ENCODE measurements at places on chromosomes 1 and 21.

DNA sequence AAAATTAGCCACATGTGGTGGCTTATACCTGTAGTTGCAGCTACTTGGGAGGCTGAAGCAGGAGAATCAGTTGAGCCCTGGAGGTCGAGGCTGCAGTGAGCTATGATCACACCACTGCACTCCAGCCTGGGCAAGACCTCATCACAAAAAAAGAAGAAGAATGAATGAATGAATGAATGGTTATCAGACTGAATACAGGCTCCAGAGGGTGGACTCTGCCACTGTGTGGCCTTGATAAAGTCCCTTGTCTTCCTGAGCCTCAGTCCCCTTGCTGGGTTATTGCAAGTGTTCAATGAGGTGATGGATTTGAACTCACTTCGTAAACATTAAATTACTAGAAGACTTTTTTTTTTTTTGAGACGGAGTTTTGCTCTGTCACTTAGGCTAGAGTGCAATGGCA lies 24.7 kb downstream of the SHISAL2A start:
- DNase-seq = no peak

- DNase-seq = no peak
Measured at GRCh38 chr21:14620152-14620551, 74.0 kb upstream of the SAMSN1 start.

DNA sequence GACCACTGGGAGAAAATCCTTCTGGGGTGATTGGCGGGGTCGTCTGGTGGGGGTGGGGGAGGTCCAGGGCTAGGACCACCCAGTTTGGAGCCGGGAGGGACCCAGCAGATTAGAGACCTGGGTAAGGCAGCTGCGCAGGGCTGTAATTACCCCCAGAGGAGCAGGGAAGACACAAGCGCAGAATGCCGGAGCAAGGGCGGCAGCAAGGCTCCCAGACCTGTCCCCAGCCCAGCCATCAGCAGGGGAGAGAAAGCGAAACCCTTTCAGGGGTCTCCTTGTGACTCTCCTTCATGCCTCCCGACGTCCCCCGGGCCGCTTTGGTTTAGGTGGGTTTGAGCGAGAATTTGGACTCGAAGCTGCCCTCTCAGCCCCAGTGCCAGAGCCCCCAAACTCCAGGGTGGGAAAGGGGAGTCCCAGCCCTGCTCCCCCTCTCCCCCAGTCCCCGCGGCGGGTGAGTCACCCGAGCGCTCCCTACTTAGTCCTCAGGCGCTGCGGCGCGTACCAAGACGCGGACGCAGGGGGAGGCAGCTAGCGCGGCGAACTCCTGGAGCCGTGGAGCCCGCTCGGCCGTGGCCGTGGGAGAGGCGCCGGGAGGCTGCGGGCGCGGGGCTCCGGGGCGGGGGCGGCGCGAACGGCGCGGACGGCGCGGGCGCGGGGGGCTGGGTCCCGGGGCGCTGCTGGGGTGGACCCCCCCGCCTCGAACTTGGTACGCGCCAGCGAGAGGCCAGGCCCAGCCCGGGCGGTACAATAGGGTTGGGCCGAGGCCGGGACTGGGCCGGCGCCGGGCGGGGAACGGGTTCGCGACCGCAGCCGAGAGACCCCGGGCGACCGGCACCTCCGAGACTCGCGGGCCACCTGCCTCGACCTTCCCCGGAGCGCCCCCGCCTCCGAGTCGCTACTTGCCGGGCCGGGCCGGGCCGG lies at the start of gene MAP7D1:
Gene MAP7D1 (plus strand): TSS at position 753 of the 921 bp plus-strand sequence. CDS start 258 bp downstream, outside the sequence.
- DNase-seq = peak; percentile 92

GRCh38 chr1:201457508-201457960 lies 11.5 kb downstream of the PHLDA3 start:
- no peak for DNase-seq

GRCh38 chr1:164613176-164613575 lies 54.2 kb downstream of the PBX1 start:
- no peak for DNase-seq

- no peak for DNase-seq
Measured at GRCh38 chr1:38784452-38785284, 74.9 kb downstream of the RRAGC start.

DNA sequence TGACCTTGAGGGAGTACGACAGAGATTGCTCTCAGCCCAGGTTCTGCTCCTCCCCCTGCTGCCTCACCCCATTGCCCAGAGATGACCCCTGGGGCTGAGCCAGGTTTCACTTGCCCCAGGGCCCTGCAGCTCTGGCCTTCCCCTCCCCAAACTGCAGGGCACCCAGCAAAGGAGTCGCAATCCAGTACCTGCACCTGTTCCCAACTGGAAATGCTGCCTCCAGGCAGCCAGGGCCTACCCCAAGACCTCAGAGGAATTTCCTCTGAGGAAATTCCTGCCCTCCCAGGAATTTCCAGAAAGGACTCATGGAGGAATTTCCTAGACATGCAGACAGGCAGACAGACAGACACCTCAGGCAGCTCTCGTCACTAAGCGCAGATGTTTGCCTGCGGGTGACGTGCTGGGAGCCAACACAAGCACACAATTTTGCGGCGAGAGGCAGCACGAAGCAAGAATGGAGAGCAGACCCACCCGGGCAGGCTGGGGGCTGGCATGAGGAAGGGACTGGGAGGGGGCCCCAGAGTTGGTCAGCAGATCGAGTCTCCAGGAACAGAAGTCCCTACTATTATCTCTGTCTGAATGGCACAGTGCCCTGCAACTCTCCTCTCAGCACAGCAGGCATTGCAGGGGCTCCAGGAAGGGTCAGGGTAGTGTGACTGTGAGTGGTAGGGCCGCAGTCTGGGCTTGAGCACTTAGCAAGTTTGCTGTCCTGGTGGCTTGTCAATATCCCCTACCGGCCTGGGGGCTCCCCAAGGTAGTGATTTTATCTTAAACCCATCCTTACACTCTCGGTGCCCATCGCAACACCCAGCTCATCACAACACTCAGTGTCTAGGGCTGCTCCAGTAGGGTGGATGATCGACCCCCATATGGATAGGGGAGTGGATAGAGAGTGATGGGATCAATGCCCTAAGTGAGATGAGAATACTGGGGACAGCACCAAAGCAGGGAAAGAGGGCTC lies 2.9 kb upstream of the EFNA1 start:
- no peak for DNase-seq

DNA sequence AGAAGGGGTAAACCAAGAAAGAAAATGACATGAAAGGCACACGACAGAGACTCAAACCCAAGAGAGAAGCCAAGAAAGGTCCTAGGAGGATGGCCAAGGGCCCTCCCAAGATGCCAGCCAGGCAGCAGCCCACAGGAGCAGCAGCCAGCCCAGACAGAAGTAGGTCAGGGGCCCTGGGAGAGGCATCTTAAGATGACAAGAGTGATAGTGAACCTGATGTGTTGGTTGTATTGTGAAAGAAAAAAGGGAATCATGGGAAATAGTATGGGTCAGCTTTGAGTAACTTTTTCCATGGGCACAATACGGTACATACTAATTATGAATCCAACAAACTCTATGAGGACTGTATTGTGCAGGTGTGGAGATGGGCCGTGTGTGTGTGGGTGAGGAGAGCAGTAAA lies 3.3 kb downstream of the CCSAP start:
- DNase-seq = no peak

GRCh38 chr21:15000081-15000480 lies 64.7 kb downstream of the NRIP1 start:
- DNase-seq = no peak

DNA sequence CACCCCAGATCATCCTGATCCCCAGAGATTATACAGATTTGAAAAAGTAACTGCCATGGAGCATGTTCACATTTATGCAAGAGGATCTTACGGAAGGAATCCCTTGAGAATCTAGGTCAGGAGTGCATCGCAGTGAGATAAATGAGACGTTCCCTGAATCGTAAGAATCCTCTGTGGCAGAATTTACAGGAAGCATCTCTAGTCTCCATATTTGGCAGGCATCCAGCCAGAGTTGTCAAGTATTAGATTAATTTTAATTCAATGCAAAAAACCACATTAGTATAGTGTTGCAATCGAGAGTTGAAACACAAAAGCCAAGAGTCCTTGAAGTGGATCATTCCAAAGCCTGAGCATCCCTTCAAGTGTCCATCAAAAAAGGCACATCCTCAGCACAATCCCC lies 100.8 kb downstream of the RRAGC start:
- DNase-seq = no peak

DNA sequence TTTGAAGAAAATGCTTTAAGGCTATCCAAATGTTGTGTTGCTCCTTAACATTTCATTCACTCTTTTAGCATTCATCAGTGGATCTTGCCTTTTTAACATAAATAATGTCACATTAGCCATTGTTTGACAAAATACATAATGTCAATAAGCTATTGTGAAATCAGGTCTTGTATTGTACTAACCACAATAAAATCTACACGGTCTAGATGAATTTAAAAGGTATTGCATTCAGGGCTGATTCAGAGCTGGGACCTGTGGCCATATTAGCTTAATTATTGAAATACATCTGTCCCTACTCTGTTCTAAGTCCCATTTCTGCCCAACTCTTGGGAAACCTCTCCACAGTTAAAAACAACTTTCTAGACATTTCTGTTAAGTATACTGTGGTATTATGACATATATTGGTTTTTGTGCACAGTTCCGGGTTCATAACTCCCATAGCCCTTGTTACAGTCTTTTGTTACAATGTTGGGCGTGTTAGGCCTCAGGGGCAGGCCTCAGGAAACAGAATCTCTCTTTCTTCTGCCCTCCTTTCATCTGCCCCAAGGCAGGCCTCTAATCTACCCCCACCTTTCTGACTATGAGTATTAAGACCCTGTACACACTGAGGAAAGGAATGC lies 44.7 kb upstream of the CITED4 start:
- no peak for DNase-seq

DNA sequence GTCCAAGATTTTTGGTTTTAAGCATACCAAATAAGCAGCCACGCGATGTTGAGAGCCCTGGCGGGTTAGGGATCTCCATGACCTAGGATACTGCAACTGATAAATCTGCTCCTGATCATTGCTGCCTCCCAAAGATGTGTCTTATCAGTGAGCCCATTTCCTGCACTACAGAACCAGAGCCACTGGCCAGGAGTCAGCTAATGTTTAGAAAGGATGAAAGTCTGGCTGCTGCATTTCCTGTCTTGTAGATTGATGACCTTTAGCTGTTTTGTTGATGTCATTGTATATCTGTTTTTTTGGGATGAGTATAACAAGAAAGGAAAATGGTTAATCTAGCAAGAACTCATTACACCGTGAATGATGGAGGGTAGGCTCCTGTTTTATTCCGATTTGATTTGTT lies 74.5 kb downstream of the C1orf21 start:
- no peak for DNase-seq

DNA sequence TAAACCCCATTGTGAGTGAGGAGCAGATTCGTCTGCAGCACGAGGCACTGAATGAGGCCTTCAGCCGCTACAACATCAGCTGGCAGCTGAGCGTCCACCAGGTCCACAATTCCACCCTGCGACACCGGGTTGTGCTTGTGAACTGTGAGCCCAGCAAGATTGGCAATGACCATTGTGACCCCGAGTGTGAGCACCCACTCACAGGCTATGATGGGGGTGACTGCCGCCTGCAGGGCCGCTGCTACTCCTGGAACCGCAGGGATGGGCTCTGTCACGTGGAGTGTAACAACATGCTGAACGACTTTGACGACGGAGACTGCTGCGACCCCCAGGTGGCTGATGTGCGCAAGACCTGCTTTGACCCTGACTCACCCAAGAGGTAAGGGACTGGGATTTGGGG lies 132.2 kb downstream of the PAPPA2 start:
- no peak for DNase-seq

- no peak for DNase-seq
Measured at GRCh38 chr1:234244482-234244881, 128.8 kb upstream of the COA6 start.

- DNase-seq = no peak
Measured at GRCh38 chr1:194959795-194960194, 1648.4 kb downstream of the KCNT2 start.

GRCh38 chr1:183966487-183966886 lies 71.0 kb downstream of the COLGALT2 start:
- no peak for DNase-seq

GRCh38 chr1:150626150-150626549 lies 3.3 kb downstream of the ENSA start:
- no peak for DNase-seq

- DNase-seq = no peak
Measured at GRCh38 chr1:31436596-31437432, 23.8 kb downstream of the SERINC2 start.

DNA sequence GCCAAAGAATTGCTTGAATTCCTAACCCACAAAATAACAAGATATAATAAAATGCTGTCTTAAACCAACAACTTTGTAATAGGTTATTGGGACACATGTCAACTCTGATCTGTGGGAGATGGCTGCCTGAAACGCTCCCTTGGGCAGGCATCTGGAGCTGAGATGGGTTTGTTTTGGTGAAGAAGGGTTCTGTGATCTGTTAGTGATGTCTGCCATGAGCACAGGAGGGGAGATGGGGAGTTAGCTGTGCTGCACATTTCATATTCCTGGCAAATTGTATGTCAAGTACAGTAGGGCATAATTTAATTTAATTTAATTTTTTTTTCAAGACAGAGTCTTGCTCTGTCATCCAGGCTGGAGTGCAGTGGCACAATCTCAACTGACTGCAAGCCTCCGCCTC lies 34.2 kb upstream of the IFNLR1 start:
- no peak for DNase-seq

- no peak for DNase-seq
Measured at GRCh38 chr1:243732637-243733036, 117.4 kb downstream of the AKT3 start.

- no peak for DNase-seq
Measured at GRCh38 chr1:46533179-46533864, 18.1 kb downstream of the KNCN start.

DNA sequence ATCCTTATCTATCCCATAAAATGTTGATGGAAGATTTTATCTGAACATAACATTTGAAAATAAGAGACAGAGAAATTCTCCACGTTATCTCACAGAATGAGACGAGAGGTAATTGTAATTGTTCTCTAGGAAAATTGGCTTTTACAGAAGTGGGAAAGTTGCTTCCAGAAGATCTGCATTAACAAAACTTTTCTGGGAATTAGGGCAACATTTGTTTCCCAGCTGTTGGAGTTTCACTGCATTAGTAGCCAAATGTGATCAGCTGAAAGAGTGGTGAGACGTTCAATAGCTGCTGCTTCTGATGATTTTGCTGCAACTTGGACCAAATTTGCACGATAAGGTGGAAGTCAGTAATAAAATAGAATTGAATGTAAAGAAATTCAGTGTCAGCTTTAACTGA lies 7.6 kb downstream of the CHODL start:
- no peak for DNase-seq

DNA sequence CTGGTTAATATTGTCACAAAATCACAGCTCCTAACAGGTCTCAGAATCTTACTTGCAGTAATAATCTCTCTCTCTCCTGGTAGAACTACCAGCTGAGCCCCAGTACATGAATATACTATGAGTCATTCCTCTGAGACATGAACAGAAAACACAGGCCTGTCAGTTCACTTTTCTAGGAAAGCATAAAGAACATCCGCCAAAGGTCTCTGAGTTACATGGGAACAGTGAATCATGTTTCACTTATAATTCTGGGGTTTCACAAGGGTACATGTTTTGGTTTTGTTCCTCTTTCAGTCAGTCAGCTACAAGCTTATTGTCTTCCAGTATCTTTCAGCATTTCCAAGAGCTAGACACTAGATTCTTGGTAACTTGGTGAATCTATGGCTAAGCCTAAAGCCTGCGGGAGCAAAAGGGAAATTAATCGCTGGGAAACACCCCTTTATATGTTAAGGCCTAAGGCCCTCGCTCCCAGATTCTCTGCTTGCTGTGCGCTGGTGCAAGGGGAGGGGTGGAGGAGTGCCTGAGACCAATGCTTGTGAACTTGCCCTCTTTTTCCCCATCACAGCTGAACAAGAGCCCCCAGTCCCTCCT lies 31.7 kb downstream of the IFNGR2 start:
- DNase-seq = no peak

GRCh38 chr1:53344921-53345838 lies 17.3 kb upstream of the LRP8 start:
- DNase-seq = no peak
